ENCODE measurements at places on chromosomes 1 and 21.

DNA sequence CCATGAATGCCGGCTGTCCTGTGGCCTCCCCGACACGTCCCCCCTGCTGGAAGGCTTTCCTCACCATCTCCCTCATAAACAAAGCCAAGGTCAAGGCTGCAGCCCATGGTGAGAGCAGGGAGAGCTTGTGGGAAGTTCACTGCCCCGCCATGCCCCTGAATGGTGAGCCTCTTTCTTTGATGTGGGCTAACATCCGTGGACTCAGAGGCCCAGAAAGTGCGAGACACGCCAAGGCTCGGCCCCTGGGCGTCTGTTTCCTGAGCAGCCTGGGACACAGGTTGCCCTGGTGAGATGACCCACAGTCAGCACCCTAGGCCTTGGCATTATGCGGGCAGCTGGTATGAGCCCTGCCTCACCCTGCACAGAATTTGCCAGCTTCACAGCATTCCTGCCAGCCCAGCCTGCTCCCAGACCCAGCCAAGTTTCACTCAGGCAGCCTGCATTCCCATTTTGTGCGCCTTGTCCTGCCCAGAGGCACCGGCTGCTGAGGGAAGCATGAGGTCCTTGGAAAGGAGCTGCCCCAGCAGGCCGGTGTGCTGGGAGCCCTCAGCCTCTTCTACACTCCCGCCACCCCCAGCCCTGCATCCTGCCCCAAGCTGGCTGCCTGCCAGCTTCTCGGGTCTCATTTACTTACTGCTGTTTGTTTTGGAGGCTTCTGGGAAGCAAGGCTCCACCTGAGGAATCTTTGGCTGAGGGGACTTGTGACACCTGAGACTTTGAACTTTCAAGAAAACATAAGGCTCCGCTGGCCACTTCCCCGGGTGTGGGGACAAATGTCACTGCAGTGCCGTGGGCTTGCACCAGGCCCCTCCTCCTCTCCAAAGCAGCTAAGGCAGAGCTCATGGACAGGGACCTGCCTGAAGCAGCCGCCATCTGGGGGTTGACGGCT, 31.9 kb downstream of the NEK2 start:
- DNase-seq = no peak

DNA sequence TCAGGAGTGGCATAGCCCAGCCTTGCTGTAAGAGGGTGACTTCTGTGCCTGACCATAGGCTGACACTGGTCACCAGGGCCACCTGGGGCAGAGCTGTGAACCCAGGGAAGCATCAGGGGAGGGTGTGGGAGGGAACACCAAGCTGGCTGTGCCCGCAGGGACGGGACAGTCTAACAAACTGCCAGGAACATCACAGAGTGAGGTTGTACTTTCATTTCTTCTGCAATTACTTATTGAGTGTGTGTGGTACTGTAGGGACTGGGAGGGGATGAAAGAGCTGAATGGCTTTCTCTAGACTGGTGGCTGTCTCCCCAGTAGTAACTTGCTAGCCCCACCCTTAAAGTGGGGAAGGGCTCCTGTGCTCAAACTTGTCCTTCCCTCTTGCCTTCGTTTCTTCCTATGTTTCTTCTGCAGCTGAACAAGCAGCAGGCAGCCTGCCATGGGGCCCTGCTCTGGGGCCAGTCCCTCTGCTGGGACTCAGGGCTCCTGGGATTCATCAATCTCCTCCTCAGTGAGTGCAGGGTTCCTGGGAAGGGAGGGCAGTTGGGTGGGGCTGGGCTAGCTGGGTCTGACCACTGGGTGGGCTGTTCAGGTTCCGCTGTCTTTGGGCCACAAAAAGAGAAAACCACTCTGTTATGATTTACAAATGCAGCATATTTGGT, 39.7 kb upstream of the ETV3 start:
- DNase-seq = no peak

- no peak for DNase-seq
Observed at GRCh38 chr1:153833171-153833570, 58.0 kb downstream of the SLC27A3 start.

GRCh38 chr1:33618636-33619035, 146.2 kb downstream of the ZSCAN20 start:
- DNase-seq = no peak

GRCh38 chr1:109918671-109919070, 8.0 kb downstream of the CSF1 start:
- DNase-seq = no peak

DNA sequence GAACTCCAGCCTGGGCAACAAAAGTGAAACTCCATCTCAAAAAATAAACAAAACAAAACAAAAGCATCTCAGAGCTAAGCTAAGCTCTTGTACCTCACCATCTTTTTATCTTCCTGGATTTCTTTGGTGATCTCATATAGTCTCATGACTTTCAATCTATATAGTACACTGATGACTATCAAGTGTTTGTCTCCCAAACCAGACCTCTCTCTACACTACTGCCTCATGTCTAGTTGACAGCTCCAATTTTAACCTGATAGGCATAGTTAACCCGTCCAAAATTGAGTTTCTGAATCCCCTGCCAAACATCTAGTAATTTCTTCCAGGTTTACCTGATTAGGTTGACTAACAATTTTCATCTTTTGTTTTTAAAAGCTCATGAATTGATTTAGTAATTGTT, 151.7 kb downstream of the COP1 start:
- DNase-seq = no peak

DNA sequence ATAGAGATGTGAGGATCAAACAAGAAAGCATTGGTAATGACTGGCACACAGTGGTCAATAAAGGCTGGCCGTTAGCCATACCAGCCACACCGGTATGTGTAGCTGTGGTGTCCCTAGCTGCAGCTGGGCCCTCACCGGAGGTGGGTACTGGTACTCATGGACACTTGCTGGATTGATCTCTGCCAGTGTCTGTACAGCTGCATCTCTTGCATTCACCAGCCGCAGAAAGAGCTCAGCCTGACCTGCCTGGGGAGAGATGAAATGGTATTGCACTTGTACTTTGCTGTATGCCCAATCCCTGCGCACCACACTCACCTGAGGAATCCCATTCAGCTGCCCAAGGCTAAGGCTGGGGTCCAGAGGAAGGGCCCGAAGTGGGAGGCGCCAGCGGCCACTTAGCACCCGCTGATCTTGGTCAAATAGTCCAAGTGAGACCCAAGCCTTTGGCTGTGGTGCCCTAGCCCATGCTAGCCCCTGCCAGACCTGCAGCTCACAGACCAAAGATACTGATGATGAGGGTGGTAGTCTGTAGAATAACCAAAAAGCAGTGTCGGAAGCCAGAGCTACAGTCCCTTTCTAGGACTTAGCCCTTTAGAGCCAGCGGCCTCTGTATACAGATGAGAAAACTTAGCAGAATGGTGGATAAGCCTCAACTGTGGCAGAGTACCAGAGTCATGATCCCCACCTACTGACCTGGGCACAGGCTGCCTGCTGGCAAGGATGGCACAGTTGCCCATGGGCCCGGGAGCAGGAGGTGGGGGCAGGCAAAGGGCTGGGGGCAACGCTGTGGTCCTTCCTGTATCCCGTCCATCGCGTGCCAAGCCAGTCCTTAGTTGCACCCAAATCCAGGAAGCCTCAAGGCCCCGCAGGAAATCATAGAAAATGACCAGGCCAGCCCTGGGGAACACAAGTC, 3.0 kb downstream of the CCDC17 start:
- DNase-seq = no peak

DNA sequence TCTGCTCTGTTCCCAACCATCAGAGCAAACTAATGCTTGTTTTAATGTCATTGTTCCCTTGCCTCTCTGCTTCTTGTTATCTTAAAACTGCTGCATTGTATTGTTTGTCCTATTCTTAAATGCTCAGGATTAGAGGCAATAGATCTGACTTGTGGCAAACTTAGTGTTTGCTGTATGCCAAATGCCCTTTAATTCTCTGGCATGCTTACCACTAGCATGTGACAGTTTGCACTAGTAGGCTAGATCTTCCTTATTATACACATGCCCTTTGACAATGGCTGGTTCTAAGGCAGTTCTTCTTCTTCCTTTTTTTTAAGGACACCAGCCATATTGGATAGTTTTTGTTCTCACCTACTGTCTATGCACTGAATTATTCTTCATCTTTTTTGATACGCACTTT, 30.1 kb downstream of the PALMD start:
- no peak for DNase-seq

- no peak for DNase-seq
Observed at GRCh38 chr21:21661741-21662140, 663.5 kb downstream of the NCAM2 start.

- DNase-seq = no peak
Observed at GRCh38 chr1:43764581-43764980, 57.2 kb downstream of the ST3GAL3 start.

- DNase-seq = no peak
Observed at GRCh38 chr1:230299191-230300006, 126.7 kb downstream of the PGBD5 start.

DNA sequence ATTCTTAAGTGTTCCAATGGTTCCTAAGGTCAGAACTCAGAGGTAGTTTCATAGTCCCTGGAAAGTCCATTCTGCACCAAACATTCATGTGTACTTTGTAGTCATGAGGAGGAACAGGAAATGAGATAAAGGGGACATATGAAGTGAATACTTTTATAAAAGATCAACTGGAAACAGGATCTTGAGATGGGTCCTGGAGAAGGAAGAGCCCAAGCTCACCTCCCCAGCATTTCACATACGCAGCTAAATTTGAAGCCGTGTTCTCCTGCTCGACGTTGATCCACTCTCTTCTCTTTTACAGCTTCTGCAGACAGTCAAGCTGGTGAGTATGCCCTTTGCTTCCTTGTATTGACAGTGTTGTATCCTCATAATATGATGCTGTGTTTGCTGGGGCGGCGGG, 429 bp downstream of the FCGR2A start:
- DNase-seq = no peak

- DNase-seq = no peak
Observed at GRCh38 chr1:51875291-51875772, 3.2 kb downstream of the NRDC start.

DNA sequence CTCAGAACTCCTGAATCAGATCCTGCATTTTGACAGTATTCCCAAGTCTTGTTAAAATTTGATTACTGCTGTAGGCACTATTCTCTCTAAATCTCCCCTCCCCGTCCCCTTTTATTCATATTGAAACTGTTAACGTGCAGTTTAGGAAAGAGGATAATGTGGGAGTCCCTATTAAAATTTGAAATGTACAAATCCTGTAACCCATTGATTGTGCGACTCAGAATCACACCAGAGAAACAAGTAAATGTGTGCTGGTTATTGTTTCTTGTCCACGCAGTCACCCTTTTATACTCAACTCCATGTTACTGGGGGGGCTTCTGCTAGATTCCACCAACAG, 584 bp upstream of the LTN1 start:
- DNase-seq = no peak

- no peak for DNase-seq
Observed at GRCh38 chr1:169465281-169465680, 20.5 kb downstream of the SLC19A2 start.

- no peak for DNase-seq
Observed at GRCh38 chr1:153639280-153639679, 5.4 kb downstream of the CHTOP start.

DNA sequence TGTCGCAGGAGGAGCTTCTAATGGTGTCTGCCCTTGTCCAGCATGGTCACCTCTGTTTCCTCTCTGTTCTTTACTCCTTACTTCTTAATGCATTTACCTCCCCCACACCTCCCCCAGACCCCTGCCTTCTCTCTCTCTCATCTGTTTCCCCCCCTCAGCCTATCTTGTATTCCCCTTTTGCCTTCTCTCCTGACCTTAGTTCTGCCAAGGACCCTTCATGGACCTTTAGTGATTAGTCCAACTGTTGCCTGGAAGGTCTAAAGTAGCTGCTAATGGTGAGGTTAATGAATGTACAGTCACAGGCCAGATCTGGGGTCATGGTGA, 42.3 kb upstream of the PPP2R5A start:
- no peak for DNase-seq

GRCh38 chr1:97006044-97006661, 284.6 kb downstream of the PTBP2 start:
- peak; percentile 30 for DNase-seq

- no peak for DNase-seq
Observed at GRCh38 chr21:37276377-37276776, 9.2 kb upstream of the VPS26C start.

DNA sequence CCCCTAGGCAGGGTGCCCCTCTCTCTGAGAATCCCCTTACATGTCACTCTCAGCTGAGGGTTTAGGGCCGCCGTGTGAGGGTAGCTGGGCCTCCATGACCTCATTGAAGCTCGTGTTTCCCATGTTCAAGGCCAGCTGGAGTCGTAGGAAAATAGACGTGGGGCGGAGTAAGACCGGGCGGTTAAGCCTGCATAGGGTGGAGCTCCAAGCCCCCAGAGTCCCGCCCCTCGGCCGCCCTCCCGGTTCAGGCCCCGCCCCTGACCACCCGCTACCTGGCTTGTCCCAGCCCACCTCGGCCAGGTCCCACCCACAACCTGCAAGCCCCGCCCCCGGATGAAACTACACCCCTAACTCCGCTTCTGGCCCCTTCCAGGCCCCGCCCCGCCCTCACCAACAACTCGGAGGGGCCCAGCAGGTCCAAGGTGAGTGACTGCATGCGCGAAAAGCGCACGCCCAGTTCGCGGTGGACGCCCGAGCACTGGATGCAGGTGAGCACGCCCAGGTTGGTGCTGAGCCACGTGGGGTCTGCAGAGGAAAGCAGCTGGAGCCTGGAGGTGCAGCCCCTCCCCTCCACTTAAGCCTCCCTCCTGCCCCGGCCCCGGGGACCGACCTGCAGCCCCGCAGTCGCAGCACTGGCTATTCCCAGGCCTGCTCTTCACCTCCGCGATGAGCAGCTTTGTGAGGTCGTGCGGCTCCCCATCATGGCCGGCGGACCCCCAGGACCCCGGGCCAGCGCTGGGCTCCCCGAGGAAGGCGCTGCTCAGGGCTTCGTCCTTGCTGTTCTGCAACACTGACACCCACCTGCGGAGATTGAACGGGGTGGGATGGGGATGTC, 12.2 kb upstream of the TCEA3 start:
- DNase-seq = no peak

GRCh38 chr1:206737729-206738201, 32.8 kb upstream of the IL19 start:
- no peak for DNase-seq

GRCh38 chr1:147822292-147822691, 61.9 kb upstream of the GJA5 start:
- DNase-seq = no peak

DNA sequence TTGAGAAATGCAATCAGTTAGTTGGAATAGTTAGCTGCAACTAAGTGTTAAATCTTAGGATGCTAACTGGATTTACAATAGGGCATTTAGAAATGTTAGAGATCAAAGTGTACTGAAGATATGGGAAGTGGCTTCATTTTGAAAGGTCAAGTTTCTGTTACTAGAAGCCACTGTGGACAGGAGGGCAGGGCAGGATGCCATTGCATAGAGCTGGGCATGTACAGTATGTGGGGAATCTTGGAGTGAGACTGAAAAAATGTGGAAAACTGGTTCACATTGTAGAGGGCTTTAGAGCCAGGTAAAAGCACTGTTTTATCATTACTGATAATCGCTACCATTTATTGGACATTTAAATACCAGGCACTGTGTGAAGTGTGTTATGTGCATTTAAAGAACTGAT, 31.0 kb downstream of the ARID1A start:
- no peak for DNase-seq

GRCh38 chr1:233518344-233518743, 95.6 kb upstream of the KCNK1 start:
- no peak for DNase-seq

- no peak for DNase-seq
Observed at GRCh38 chr1:176480750-176481149, 17.8 kb downstream of the PAPPA2 start.
